ENCODE measurements at places on chromosomes 6 and 20.

DNA sequence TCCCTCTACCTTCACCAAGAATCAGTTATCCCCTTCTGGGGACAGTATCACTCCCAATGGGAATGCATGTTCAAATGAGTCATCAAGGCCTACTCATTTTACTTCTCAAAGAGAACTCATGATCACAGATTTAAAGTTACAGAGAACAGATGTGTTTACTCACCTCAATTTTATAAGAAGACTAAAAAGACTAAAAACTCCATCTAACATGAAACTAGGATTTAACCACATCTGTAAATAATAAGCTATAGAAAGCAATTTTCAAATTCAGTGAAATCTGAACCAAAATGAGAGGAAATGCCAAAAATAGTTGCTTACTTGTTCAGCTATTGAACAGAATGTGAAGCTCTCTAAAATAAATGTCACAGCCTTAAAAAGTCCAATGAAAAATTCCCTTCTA, 300.1 kb upstream of the KCNQ5 start:
- DNase-seq: no peak

DNA sequence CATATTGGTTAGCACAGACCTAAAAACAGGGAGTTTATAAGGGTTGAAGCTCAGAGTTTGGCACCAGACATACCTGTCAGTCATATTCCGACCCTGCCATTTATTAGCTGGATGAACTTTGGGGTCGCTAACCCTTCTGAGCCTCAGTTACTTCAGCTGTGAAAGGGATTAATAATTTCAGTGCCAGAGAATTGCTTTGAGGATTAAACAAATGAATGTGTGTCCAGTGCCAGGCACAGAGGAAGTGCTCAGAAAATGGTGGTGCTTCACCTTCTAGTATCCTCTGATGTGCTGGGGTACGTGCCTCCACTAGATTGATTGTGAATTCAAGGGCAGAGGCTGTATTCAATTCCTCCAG, 4.1 kb upstream of the EPB41L1 start:
- DNase-seq: no peak

DNA sequence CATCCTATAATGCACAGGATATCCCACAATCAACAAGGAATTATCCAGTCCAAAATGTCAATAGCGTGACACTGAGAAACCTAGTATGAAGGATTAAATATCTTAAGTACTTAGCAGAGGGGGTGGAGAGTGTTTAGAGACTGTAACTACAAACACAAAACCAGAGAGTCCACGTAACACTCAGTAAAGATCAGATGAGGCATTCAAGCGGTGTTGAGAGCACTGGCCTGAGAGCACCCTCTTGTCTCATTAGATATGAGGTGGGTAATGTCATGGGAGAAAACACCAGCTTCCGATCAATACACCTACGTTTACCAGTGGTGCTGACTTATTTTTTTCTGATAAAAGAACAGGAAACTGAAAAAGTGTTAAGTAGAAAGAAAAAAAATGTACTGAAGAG, 2.3 kb downstream of the FAM184A start:
- peak; percentile 52 for DNase-seq

GRCh38 chr6:109579361-109579760, 96.3 kb upstream of the ZBTB24 start:
- DNase-seq: no peak

- peak; percentile 55 for DNase-seq
Measured at GRCh38 chr6:16316741-16317251, 78.4 kb downstream of the GMPR start.

- no peak for DNase-seq
Measured at GRCh38 chr6:19976411-19977129, 139.4 kb downstream of the ID4 start.

DNA sequence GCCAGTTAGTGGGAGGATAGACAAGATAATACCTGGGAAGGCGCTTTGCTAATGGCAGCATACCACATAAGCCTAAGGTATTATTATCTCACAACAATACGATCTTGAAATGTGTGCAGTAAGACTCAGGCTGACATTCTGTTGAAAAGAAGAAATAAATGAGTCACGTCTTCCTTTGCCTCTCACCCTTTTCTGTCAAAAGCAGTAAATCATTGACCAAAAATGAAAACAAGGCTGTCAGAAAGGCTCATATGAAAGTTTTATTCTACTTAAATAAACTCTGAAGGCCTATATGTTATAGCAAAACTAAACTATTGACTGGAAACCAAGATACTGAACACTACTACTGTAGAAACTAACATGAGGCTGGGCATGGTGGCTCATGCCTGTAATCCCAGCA, 43.1 kb upstream of the IL20RA start:
- DNase-seq: no peak

GRCh38 chr6:6910734-6911295, 196.9 kb upstream of the RREB1 start:
- DNase-seq: no peak

DNA sequence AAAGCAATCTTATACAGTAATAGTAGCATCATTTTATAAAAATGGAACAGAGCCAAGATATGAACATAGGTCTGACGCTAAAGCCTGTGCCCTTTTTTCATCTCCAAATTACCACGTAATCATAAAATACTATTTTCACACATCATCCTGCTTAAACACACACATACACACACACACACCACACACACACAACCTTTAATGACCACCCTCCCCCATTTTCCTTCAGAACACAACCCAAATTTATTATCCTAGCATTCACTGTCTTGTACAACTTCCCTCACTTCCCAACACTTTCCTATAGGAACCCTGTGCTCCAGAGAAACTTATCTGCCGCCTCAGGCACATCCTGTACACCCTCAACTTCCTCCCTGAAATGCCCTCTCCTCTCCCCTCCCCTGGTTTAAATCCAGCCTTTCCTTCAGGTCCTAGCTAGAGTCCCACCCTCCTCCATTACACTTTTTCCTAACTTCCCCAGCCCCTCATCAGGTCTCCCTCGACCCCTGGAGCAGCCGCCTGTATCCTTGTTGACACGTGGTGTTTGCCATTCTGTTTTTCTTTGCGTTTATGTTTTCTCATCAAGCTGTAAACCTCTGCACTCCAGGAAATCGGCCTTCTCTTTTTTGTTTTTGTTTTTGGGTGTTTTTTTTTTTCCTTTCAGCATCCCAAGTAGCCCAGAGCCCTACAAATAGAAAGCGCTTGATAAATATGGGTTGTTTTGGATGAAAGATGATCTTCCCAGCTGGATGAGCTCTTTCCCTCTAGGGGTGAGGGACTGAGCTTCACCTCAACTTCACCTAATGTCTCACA, 968 bp upstream of the MMP24 start:
- no peak for DNase-seq

GRCh38 chr20:52975029-52975732, 3.0 kb downstream of the TSHZ2 start:
- peak; percentile 26 for DNase-seq

DNA sequence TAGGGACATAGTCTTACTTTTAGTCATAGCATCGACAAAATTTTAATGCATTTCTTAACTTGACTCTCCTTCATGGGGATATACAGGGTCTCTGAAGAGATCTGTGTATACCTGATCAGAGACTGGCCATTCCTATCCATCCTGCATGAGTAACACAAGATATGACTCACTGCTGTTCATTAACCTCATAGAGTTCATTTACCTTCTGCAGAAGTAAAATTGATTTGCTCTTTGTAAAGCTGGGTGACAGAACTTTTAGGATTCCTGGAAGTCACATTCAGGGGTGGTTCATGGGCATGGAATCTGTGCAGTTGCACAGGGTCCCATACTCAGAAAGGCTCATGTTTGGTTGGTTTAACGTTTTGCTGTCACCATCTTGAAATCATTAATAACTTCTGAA, 53.2 kb downstream of the PDE7B start:
- DNase-seq: no peak

DNA sequence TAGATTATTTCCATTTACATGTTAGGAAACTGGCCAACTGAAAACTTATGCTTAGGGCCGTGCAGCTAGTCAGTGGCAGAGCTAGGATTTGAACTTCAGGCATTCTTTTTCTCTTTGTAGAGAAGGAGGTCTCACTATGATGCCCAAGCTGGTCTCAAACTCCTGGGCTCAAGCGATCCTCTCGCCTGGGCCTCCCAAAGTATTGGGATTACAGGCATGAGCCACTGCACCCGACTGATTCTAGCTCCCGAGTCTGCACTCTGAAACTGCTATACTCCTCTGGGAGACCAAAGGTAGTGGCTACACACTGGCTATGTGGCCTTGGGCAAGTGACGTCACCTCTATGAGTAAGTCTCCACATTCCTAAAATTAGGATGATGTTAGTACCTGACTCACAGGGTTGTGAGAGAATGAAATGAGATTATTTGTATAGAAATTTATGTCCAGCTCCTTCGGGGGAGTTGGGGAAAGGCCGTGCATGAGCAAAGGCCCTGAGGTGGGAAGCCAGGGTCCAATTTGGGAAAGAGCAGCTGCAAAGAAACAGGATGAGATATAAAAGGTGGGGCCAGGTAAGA, 6.4 kb downstream of the PLTP start:
- no peak for DNase-seq

GRCh38 chr20:37622728-37623127, 71.1 kb upstream of the CTNNBL1 start:
- no peak for DNase-seq

GRCh38 chr20:8557711-8558110, 425.6 kb downstream of the PLCB1 start:
- DNase-seq: no peak

DNA sequence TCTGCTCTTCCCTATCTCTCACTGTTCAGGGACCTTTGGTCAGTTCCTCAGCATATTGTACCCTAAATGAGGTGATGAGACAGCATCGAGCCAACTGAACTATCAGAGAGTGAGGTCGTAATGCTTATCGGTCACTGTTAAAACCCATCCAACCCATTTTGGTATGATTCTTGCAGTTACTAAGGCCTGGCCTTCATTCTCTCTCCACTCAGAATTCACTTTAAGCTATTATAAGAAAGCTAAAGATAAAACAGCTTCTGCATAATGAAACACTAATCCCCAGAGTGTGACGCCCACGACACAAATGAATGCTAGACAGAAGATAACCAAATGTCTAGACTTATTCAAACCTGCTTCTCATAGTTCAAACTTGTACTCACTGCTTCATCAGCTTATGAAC, 175.8 kb downstream of the GMPR start:
- peak; percentile 46 for DNase-seq

DNA sequence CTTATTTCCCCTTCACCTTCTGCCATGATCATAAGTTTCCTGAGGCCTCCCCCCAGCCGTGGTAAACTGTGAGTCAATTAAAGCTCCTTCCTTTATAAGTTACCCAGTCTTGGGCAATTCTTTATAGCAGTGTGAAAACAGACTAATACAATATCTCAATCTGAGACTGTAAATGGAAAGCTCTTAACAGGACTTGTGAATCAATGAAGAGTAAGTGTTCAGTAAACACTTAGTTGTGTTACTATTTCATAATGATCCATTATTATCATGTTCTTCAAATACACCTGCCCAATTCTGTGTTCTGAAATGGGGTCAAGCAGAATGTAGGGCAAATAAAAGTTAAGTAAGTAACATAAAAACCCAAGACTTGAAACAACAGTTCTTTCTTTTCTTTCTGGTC, 266.2 kb downstream of the TENT5A start:
- no peak for DNase-seq

DNA sequence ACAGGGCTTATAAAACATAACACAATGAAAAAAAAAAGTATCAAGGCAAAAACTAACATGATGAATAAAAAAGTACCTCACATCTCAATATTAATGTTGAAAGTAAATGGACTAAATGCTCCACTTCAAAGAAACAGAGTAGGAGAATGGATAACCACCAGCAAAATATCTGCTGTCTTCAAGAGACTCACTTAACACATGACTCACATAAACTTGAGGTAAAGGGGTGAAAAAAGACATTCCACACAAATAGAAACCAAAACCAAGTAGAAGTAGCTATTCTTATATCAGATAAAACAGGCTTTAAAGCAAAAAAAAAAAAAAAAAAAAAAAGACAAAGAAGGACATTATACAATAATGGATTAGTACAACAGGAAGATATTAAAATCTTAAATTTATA, 86.9 kb downstream of the TBC1D32 start:
- no peak for DNase-seq

DNA sequence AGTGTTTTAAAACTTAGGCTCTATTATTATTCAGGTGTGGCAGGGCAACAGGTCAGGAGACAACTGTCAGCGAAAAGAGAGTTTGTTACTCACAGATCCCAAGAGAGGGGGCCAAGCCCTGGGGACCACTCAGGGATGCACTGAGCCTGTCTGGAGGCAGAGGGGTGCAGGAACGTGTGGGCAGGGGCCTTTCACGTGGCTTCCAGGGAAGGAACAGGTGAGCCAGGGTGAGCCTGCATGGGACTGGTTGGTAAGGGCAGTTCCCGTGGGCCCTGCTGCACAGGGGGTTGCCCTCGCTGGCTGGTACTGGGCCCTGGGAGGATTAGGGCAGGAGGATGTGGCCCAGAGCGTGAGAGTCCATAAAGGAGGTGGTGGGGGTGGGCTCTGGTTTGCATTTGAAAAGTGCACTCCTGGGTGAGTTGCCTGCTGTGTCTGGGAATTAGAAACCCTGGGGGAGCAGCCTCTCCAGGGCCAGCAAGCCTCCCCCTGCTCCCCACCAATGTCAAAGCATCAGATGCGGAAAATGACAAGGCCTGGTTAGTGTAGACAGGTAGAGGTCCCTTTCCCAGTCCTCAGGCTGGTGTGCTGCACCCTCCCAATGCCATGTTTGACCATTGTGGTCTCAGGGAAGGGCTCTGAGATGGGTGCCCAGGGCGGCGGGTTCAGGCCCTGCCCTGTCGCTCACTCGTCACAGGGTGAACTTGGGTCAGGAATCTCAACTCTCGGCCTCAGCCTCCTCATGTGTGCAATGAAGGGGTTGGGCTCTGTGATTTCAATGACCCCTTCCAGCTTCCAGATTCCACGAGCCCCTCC, 127.4 kb upstream of the RPS6KA2 start:
- DNase-seq: no peak

GRCh38 chr20:45507011-45507820, 8.2 kb downstream of the SPINT3 start:
- no peak for DNase-seq

- DNase-seq: no peak
Measured at GRCh38 chr6:93238632-93239031, 180.7 kb downstream of the EPHA7 start.

- DNase-seq: no peak
Measured at GRCh38 chr20:2515203-2515602, 6.5 kb upstream of the ZNF343 start.

GRCh38 chr6:131488780-131489179, 84.2 kb upstream of the ARG1 start:
- DNase-seq: no peak
